Stomach (tissue), 19 donors: ENCODE measurements at places on chromosomes 3 and 15. TPM values are rescaled to one million over a fixed set of nuclear protein-coding genes. Genes with fewer than 3 reads are reported as not detected.

Gene PRSS50
- polyA plus RNA-seq = not detected

Gene ADCY5
- polyA plus RNA-seq = 13.1 TPM

Gene DUOXA2
- polyA plus RNA-seq = 25.0 TPM

Gene HES1
- 54.5 TPM for polyA plus RNA-seq

Gene SCG3
- polyA plus RNA-seq = 0.88 TPM

Gene LTF
- polyA plus RNA-seq = 1,112 TPM

Gene GYG1
- polyA plus RNA-seq = 36.5 TPM

Gene CKMT1B
- 27.2 TPM for polyA plus RNA-seq

Gene GPR27
- polyA plus RNA-seq = 1.4 TPM
